ENCODE measurements at places on chromosomes 3 and 15.

DNA sequence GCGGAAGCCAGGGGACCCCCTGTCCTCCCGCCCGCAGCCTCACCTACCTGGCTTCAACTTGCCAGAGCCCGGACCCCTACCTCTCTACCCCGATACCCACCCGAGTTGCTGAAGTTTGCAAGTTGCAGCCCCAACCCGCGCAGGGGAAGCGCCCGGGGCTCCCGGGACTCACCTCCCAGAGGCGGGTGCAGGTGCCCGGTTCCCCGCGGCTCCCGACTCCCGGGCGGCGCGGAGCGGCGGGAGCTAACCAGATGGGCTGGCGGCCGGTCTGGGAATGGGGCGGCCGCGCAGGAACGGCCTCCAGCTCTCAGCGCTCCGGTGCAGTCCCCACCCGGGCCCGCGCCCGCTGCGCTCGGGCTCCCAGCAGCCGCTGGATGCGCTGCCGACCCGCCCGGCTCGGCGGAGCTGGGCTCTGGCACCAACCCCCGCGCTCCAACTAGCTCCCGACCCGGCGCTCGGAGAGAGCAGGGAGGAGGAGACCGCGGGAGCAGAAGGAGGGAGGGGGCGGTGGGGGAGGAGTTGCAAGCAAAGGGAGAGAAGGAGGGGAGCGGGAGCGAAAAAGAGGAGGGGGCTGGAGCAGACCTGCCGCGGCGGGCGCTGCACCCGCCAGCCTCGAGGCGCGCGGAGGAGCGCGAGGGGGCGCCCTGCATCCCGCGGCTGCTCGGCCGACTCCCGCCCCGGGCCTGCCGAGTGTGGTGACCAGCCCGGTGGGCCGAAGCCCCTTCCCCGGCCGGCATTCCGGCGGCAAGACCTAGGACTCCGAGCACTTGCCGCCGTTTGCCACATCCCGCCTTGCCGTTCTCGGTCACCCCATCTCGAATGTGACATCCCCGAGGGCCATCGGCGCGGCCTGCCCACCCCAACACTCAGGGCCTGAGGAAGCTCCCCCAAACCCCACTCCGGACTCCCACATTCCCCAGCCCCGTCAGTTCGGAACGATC is at the start of gene SEMA5B:
SEMA5B (minus strand) TSS at position 472 of the 941 bp plus-strand sequence. CDS start 66,500 bp downstream, outside the sequence.
- DNase-seq, result no peak

DNA sequence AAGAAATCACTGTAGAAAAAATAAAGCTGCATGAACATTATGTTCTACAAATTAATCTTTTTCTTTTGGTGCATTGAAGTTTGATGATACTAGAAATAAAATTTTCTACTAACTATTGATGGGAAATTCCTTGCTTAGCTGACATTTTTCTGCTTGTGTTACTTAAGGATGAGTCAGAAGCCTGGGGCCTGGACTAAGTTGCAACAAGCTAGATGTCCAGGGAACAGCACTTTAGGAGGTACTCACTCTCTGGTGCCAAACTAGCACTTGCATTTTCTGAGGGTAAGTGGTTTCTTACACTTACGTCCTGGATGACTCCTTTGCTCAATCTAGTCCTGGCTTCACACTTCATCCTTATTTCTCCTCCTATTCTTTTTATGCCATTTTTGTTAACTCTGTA is 945.1 kb downstream of the IGSF11 start:
- DNase-seq, result no peak

GRCh38 chr15:70717237-70717793 is 46.0 kb downstream of the UACA start:
- DNase-seq, result no peak

- DNase-seq, result no peak
Measured at GRCh38 chr3:77204788-77205187, 164.9 kb downstream of the ROBO2 start.

GRCh38 chr3:141170678-141171295 is 60.8 kb upstream of the PXYLP1 start:
- DNase-seq, result no peak

Measured in stimulated activated CD8-positive, alpha-beta memory T cell treated with anti-CD3 and anti-CD28 coated beads, Interleukin-7, amount 100 ng/mL, for 24 hours (primary cell).